ENCODE measurements at places on chromosomes 3 and 15.

DNA sequence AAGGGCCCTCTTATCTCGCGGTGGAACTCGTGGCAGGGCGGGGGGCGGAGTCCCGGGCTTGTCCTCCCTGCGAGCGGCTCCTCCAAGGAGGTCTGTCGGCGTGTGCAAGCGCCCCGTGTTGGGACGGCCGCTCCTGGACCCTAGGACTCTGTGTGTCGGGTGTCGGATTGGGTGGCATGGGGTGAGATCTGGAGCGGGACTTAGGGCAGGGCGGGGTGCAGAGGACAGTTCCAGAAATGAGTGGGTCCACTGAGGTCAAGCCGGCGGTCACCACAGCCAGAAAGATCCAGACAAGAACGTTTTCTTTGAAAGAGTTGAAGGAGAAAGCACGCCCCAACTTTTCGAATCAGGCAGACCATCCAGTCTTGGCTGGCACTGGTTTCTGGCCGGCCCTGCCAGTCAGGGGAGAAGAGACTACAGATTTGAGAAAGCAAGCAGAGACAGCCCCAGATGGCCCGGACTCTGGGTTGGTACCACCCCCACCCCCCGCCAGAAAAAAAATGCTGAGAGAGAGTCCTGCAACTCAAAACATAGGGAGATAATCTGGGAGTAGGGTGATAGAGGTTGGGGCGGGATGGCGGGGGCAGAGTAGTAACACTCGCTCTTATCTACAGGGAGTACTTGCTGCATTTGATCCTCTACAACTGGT is 784 bp upstream of the CISH start:
- no peak for DNase-seq

DNA sequence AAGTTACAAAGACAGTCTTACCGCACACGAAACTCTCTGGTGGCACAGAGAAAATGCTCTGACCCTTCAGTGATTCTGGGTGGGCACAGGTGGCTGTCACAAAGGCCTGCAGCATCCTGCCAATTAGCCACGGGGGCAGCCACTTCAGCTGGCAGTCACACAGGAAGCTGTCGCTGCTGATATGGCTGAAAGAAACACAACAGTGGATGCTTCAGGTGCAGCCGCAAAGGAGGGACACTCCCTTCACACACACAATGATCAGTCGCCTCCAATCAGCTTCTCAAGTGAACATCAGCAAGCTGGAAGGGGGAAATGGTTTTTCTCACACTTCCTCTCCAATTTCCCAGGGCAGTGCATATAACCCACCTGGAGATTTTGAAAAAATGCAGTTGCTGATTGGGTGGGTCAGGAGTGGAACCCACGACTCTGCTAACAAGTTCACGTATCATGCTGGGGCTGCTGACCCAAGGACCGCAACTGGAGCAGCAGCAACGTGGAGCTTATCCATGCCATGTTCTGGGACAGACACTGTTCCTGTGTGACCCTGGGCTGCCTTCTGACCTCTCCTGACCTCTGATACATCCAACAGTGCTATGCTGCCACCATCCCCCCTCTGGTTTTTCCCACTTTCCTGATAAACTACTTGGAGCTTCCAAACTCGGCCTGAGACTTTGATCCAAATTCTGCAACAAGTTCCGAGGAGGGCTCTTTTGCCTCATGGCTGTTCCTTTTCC is 106.6 kb downstream of the LRIG1 start:
- no peak for DNase-seq

- DNase-seq = no peak
These were observed 31.0 kb upstream of the THBS1 start for GRCh38 chr15:39549912-39550311.

- DNase-seq = no peak
These were observed 59.6 kb downstream of the MAGI1 start for GRCh38 chr3:65979162-65979561.

DNA sequence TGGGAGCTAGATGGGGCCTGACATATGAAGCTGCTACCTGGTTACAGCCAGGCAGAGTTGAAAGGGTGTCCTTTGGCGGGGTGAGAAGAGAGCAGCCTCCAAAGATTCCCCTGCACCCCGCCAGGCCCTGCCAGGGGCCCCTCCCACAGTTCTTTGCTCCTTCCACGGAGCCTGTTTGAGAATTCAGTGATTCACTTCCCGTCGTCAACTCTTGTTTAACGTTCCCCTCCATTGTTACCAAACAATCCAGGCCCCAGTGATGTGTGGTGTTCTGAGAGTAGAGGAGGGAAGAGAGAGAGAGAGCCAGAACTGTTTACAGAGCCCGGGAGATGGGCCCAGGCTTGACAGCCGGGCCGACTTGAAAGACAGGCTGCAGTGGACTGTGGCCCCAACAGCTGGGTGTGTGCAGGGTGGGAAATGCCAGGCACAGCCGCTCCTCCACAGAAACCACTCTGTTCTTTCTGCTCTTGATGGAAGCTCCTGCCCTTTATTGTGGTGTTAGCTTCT is 81.5 kb downstream of the SMAD3 start:
- no peak for DNase-seq

DNA sequence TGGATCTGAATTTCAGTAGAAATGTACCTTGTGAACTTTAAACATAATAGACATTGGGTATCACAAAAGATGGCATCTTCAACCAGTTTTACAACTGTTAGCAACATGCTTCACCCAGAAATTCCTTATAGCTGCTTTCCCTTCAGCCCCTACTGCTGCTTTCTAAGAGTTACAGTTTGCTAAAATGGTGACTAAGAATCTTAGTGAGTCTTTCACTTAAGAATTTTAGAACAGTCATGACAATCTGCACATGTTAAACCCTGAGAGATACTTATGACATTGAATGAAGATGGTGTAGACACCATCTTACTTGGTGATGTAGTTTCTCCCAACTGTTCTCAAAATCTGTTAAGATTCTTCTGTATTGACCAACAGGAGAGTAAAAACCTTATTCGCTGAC is 129.7 kb upstream of the UBE2E1 start:
- no peak for DNase-seq

DNA sequence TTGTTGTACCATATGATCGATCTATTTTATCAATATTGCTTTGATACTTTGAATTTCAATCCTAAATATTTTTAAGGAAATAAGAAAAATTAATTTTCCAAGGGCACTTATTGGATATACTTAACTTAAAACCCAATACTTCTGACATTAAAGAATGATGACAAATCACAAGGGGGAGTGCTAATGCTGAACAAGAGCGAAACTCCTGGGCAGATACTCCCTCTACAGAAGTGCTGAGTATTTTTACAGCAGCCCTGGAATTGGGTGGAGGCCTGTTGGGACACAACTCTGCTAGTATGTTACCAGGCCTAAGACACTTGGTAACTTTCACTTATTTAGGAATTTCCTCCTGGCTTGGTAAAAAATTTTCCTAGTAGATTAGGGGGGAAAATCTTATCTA is 46.2 kb downstream of the DENND6A start:
- no peak for DNase-seq

GRCh38 chr3:30292192-30292893 is 314.1 kb upstream of the TGFBR2 start:
- DNase-seq = no peak

- DNase-seq = no peak
These were observed 144.2 kb upstream of the ANKRD28 start for GRCh38 chr3:15941958-15942357.

DNA sequence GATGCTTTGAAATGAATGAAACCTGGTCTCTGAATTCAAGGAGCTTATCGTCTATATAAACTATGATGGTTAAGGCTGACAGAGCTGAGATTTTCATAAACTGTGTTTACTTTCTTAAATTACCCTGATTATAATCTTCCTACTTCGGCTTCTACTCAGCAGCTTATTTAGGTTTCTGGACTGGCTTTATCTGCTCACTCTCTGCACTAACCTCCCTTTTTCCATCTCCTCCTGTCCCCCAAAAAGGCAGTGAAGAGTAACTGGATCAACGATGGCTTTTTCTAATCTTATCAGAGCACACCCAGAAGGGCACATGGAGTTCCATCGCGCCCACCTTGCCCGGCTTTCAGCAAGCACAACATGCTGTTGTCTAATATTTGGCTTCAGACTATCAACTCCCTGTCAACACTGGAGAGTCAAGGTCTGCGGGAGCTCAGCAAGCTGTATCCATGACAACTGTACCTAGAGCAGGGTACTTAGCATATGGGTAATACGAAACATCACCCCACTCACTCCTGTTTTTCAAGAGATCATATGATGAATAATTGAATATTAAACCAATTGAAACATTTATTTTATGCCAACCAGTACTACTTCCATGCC is 417.3 kb downstream of the GABRB3 start:
- no peak for DNase-seq

DNA sequence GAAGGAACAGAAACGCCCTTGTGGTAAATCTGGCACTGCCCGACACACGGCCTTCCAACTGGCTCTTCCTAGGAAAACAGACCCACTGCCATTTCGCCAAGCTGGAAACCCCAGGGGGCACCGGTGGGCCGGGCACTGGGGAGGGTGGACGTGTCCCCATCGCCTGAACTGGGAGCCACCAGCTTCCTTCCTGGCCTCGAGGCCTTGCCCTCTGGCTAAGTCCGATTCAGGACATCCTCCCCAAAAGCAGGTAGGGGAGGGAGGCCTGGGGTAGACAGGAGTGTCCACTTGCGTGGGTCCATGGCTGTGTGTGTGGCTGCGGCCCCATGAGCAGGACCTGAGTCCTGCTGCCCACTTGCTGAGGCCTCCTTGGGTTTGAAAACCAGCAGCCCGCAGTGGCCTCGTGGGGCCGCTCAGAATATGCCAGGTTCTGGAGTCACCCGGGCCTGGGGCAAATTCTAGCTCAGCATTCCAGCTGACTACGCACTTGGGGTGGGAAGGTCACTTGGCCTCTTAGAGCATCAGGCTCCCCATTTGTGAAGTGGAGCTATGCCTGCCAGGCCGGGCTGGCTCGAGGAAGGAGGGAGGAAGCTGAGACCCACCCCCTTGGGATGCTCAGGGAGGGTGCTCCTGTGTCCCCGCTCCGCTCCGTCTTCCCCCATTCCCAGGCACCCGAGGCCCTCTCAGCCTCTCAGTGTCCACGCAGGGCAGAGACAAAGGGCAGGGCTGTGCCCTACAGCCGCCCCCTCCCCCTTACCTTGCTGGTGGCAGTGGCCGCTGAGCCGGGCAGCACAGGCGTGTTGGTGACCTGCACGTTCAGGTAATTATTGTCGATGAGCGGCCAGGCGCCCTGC is 37.5 kb downstream of the RGMA start:
- no peak for DNase-seq

GRCh38 chr3:13686367-13687160 is 137.6 kb downstream of the FBLN2 start:
- DNase-seq = no peak

GRCh38 chr3:167940241-167940640 is 155.5 kb downstream of the GOLIM4 start:
- DNase-seq = no peak

GRCh38 chr3:13465236-13465873 is 14.8 kb upstream of the HDAC11 start:
- DNase-seq = no peak

- no peak for DNase-seq
These were observed 296.1 kb upstream of the RASGRP1 start for GRCh38 chr15:38860674-38861073.

- DNase-seq = no peak
These were observed 30.9 kb upstream of the RARB start for GRCh38 chr3:25397150-25397549.

GRCh38 chr3:12593473-12593872 is 36.6 kb downstream of the MKRN2 start:
- no peak for DNase-seq

GRCh38 chr3:104628185-104628789 is 738.4 kb upstream of the ALCAM start:
- DNase-seq = no peak

DNA sequence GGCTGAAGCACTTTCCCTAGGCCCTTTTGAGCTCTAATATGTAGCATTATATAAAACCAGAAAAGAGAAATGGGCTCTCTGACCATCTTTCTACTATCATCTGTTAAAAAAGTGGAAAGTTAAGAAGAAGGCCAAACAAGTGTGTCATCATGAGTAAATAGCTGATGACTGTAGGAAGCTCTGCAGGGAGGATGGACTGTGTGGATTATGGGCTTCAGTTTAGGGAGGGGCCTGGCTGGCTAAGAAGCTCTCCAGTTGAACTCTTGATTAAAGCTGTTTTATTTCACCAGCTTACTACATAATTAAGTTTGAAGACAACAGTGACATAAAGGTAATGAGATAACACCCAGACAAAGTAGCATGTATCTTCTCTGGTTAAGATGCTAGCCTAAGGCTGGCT is 30.6 kb downstream of the INTS14 start:
- DNase-seq = no peak

DNA sequence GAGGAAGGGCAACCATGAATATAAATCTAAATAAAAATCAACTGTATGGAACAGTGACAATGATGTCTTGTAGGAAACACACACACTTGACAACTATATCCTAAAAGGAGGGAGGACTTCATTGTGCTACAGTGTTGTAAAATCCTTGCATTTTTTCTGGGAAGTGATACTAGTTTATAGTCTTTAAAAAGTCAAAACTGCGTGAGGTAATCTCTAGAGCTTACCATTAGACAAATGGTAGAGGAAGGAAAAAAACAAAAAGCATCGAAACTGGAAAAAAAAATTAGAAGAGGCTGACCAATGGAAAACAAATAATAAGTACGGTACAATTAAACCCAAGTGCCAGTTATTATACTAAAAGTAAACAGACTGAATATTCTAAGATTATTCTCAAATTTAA is 38.7 kb downstream of the CHSY1 start:
- no peak for DNase-seq

GRCh38 chr15:90087454-90088154 is 14.7 kb downstream of the IDH2 start:
- DNase-seq = no peak

- DNase-seq = no peak
These were observed 785 bp upstream of the MYRIP start for GRCh38 chr3:39808467-39809180.

GRCh38 chr3:29576181-29576580 is 295.3 kb downstream of the RBMS3 start:
- DNase-seq = no peak

DNA sequence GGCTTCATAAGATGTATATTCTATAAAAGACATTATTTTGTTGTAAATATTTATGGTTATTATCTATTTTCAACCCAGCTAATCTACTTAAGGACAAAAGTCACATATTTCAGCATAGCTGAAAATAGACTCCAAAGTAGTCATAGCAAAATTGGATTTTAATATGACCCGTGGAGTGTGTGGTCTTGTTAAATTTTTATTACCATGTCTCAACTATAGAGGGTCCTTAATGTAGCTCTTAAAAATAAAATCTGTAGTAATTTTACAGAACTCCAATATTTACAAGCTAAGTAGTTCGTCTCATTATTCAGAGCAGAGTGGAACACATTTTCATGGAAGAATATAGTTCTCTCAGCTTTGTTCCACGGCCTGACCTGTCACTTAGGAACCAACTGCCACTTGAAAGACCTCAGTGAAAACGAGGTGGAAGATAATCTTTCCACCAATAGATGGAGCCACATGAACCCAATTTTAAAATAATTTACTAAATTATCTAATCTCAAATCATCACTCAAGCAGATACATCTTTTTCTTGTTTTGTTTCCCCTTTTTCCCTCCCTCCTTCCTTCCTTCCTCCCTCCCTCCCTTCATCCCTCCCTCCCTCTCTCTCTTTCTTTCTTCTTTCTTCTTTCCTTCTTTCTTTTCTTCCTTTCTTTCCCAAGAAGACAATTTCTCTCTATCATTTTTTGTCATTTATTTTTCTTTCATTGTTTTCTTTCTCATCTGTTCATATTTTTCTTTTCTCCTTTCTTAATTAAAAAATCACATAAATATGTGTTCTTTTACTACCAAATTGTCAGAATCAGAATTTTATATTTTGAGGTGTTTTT is 97.2 kb downstream of the CLDN1 start:
- no peak for DNase-seq

- no peak for DNase-seq
These were observed 457.0 kb upstream of the ONECUT1 start for GRCh38 chr15:53247041-53247708.

GRCh38 chr3:188602111-188602510 is 448.2 kb downstream of the LPP start:
- no peak for DNase-seq

All from omental fat pad (tissue), 4 donors.